Stimulated activated CD8-positive, alpha-beta memory T cell treated with anti-CD3 and anti-CD28 coated beads, Interleukin-7, amount 100 ng/mL, for 48 hours (primary cell): ENCODE measurements at places on chromosomes 1 and 21.
A peak's percentile ranks its signal among the peaks of the same experiment; 100 is the strongest.

DNA sequence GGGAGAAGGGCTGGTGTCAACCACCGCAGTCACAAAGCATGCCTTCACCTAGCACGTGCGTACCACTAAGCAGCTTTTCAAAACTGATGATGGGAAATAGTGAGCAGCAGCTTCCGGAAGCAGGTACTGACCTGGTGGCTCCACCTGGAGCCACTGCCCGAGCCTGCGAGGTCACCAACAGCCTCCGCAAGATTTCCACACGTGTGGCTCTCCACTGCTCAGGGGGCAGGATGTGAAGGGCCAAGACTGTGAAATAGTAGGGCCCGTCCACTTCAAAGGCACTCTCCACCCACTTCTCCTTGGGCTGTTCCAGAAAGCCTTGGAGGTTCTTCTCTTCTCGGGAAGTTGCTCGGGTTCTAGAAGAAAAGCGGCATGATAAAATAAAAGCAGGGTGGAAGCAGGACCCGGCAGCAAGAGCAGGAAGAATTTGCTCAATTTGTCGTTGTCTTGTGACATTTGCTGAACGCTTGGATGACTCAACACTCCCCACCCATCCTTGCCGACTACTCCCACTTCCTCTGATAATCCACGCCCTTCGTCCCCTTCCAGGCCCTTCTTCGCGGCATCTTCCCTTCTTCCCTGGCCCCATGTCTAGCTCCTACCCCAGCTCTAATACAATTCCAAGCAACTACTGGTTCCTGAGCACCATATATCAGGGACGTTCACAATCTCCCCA is 124.9 kb upstream of the IFFO2 start:
- no peak for DNase-seq

- no peak for DNase-seq
Measured at GRCh38 chr1:228935198-228935663, 200.0 kb downstream of the RHOU start.

DNA sequence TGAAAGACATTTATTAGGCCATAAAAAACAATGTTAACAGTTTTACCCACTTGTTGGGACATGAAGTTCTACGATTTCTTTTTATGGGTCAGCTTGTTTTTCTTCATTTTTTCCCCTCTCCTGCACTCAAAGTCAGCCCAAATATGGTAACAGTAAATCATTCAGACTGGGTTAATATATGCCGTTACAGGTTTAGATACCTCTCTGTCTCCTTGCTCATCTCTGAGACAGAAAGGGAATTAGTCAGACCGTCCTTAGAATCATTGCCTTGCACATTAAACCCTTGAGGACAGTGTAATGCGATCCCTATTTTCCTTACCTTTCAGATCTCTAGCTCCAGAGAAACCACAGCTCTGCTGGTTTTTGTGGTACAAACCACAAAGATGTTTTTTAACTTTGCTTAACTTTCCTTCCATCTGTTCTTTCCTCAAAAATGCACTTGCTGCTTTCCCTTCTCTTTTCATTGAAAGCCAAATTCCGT is 613.3 kb downstream of the PLPP3 start:
- DNase-seq, result no peak

DNA sequence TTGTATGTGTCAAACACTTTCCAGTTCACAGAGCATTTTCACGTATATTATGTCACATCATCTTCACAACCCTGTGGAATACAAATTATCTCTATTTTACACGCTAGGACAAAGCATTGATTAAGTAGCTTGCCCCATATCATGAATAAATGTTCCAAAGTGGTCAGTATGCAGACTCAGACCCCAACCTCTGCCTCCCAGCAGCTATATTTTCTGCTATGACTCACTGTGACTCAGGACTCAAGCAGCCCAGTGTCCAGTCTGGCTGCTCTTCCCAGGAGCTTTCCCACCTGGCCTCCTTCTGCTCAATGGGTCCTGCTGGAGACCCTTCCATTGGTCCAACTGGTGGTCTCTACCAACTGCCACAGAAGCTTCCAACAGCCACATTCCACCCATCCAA is 56.0 kb upstream of the RAP1A start:
- no peak for DNase-seq

DNA sequence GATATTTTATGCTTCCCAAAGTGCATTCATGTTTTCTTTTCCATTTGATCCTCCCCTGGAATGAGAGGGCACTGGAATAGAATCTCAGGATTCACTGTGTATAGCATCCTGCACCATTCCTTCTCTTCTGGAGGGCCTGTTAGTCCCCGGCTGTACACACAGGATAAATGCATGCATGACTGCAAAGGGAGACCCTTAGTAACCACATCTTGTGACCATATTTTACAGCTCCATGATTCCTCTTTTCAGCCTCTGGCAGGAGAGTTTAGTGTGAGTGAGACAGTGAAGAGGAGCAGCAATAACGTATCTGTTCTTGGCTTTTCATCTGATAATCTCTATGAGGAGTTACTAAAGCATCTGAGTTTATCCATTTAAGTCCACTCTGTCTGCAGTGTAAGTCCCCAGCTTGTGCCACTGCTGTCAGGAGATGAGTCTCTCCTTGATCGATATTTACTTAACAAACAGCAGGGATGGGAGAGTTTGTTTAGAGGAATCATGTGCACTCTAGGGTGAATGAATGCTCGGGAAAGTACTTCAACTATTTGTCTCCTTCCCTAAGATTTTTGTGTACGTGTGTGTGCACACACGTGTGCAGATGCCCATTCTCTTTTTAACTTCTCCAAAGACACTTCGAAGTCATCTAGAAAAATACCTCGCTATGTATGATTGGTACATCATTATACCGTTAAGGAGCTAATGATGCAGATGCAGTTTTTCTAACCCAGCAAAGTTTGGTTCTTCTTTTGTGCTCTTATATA is 41.1 kb downstream of the PROX1 start:
- no peak for DNase-seq

DNA sequence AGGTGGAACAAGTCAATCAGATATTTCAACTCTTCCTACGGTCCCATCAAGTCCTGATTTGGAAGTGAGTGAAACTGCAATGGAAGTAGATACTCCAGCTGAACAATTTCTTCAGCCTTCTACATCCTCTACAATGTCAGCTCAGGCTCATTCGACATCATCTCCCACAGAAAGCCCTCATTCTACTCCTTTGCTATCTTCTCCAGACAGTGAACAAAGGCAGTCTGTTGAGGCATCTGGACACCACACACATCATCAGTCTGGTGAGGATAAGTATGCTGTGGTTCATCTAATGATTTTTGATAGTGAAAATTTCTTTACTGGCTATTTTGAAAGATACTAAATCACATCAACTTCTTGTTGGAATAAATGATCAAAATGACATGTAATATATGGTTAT is 67.7 kb upstream of the MPC2 start:
- no peak for DNase-seq

- DNase-seq, result no peak
Measured at GRCh38 chr1:17162941-17163340, 42.0 kb upstream of the PADI1 start.

DNA sequence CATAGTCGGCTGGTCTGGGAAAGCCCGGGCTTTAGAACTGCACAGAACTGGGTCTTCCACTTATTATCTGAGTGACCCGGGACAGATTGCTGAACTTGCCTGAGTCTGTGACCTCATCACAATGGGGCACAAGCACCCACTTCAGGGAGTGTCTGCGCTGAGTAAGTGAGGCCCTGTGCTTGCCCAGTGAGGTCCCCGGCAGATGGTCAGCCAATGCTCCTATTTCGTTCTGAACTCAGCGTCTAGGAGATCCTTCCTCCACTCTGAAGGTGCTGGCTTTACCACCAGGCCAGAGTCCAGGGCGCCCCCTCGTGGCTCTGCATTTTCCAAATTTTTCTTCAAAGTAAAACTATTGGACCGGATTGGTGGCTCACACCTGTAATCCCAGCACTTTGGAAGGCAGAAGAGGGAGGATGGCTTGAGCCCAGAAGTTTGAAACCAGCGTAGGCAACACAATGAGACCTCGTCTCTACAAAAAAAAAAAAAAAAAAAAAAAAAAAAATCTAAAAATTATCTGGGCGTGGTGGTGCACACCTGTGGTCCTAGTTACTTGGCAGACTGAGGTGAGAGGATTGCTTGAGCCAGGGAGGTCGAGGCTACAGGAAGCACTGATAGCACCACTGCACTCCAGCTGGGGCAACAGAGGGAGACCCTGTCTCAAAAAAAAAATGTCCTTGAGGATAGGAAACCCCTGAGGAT is 61.7 kb downstream of the FCRL5 start:
- peak; percentile 21 for DNase-seq

DNA sequence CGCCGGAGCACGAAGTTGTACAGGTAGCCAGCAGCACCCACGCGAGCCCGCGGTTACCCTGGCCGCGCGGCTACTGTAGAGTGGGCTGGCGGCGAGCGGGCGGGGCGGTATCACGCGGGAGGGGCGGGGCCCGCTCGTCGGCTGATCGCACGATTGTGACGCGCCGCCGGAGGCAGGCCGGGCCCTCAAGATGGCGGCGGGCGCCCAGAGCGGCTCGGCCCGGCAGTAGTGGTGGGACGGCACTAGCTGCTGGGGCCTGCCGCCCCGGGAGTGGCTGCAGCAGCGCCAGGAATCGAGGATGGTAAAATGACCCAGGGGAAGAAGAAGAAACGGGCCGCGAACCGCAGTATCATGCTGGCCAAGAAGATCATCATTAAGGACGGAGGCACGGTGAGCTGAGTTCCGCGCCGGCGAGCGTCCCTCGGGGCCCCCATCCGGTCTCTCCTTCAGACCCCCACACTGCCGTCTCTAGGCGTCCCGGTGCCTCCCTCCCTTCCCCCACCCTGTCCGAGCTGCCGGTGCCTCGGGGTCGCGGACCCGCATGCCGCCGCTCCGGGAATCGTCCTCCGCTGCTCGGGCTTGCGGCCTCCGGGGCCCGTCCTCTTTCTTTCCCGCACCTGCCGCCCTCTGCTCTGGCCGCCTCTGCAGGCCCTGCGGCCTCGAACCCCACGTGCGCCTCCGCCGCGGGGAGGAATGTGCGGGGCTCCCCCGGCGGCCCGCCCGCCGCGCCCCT is 68.3 kb downstream of the SLC35A3 start:
- peak; percentile 81 for DNase-seq

- DNase-seq, result no peak
Measured at GRCh38 chr21:18759751-18760161, 356.2 kb upstream of the TMPRSS15 start.

DNA sequence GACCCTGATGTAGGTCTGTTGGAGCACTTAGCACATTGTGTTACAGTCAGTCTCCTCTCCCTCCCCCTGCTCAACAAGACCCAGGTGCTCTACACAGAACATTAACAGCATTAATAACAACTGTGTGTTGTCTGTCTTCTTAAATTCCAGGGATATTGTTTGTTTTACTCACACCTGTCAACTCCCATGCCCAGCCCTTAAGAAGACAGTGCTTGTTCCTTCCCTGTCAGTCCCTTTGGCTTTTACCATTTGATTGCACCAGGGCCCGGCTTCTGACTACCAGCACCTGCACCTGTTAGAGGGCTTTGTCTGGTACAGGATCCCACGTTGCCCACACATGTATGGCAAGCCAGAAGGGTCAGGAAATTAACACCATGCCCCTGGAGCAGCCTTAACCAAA is 11.7 kb downstream of the RIMKLA start:
- no peak for DNase-seq

DNA sequence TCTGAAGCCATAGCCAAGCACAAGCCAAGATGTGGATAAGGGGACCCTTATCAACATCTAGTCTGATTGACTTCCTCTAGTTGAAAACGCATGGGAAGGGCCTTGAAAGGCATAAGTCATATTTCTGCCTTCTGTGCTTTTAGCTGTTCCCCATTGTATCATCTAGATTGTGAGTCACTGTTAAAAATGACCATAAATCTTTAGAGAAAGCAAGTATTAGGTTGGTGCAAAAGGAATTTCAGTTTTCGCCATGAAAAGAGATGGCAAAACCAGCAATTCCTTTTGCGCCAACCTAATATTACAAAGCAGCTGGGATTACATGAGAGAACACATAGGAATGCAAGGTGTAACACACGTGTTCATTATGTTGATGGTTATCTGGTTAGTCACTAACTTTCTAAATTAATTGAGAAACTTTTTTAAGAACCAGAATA is 63.6 kb downstream of the CLIC6 start:
- no peak for DNase-seq

DNA sequence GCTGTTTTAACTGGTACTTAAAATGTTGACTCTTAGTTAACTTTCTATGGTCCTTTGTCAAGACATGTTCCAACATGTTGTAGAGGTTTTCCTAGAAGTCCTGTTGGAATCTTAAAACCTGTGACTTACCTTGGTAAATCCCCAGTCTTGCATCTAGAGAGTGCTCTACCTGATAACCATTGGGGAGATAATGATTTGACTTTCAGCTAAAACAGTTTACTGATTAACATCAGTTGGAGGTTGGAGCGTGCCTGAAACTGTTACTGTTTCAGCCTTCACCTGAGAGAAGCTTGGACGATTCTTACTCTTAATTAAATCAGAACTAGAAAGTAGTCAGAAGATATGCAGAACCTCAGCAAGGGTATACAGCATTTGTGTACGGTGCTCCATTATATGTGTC is 8.8 kb downstream of the MDM4 start:
- DNase-seq, result no peak
